ENCODE measurements at places on chromosomes 16 and 17.

- no peak for DNase-seq
Measured at GRCh38 chr17:27522028-27522635, 65.9 kb downstream of the KSR1 start.

GRCh38 chr17:48541036-48541576 is 3.8 kb downstream of the HOXB2 start:
- no peak for DNase-seq

DNA sequence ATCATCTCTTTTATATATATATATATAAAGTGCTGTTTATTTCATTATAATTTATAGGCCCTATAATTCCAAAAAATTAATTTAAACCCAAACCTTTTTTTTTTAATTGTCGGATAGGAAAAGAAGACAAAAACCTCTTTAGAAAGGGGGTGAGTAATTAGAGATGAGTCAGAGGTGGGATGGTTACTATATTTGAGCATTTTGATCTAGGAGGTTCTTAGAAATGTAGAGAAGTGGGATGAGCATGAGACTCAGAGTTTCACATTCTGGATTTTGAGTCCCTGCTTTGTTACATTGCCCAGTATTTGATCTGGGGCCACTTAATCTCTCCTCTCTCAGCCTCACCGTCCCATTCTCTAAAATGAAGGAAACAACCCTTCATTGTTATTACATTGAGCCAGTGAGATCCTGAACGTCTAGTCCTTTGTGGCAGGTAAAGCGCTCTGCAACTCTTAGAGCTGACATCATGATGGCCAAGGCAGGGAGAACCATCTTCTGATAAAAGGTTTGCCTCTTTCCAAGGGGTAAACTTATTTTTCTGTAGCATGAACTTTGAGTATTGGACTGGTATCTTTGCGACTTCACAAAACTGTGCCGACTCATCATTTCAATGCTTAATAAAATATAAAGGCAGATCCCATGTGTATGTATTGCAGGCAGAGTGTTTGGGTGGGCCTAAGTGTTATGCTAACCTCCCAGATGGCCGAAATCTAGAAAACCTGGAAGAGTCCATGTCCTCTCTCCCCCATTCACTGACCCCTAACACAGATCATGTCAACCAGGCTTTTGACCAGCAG is 21.3 kb downstream of the HS3ST3B1 start:
- DNase-seq, result no peak

GRCh38 chr17:10144982-10145381 is 53.4 kb downstream of the GAS7 start:
- no peak for DNase-seq

DNA sequence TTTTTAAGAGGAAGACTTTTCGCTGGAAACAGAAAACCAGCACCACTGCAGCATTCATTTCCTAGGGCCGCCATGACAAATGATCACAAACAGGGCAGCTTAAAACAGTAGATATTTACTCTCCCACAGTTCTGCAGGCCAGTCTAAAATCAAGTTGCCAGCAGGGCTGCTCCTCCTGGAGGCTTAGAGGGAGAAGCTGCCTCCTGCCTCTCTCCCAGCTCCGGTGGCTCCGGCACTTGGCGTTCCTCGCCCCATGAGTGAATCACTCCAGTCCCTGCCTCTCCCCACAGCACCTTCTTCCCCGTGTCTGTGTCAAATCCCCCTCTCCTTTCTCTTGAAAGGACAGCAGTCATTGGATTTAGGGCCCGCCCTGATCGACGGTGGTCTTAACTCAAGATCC is 72.1 kb downstream of the SOCS1 start:
- DNase-seq, result no peak

DNA sequence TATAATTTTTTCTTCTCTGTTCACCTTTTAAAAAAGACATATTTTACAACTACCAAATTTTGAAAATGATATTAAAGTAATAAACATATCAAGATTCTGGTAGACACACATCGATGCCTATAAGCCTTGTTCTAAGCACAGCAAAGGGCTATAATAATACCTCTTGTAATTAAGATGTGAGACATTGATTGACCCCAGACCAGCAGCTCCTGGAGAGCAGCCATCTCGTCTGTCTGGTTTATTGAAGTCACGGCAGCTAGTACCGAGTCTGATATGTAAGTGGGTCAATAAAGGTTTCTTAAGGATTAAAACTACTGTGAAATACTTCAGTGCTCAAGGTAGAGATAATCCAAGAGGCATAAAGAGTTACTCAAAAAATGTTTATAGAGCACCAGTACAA is 76.1 kb downstream of the C17orf58 start:
- DNase-seq, result no peak
